ENCODE measurements at places on chromosomes 4 and X. TPM values are rescaled to one million over a fixed set of nuclear protein-coding genes. Genes with fewer than 3 reads are reported as not detected.

The NAP1L5 gene
- total RNA-seq = 1.6 TPM

GRCh38 chrX:134682081-134682480, 23.8 kb upstream of the PLAC1 start:
- no peak for DNase-seq

GRCh38 chr4:73865431-73866096, 3.6 kb upstream of the CXCL1 start:
- no peak for DNase-seq

The PNCK gene
- total RNA-seq = 14.5 TPM

DNA sequence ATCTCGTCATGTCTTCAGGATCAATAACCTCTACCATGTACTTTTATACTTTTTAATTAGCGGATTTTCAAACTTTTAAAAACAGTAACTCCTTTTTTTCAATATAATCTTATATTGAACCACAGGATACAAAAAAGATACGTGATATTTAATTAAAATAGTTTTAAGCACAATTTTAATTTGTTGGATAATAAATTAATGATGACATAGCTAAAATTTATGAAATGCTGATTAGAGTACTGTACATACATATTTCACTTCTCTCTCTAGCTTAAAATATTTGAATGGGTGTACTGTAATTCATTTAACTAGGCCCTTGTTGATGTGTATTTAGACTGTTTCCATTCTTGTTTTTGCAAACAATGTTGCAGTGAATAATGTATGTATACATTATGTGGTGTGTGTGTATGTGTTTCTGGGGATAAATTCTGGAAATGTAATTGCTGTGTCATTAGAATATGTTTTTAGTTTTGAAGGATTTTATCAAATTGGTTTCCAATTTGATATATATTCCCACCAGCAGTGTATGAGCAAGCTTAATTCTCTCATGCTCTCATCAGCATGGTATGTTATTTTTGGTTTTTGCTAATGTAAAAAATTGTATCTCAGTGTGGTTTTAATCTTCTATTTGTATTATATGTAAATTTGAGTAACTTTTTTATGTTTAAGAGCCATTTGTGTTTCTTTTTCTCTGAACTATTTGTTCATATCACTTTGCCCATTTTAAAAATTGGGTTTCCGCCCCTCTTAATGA, 66.4 kb downstream of the CDKL5 start:
- DNase-seq = no peak

DNA sequence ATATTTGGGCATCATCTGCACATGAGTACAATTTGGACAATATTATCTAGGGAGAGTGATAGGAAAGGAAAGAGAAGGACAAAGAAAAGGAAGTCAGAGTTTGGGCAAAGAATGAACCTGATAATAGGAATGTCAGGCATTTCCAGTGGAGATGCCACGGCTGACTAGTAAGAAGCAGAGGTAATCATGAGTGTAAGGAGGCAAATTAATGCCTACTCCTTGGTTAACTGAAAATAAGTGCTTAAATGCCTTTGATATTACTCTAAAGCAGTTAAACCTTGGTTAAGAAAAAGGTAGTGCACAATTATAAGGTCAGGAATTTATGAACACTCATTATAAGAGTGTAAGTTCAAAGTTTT, 99.2 kb upstream of the DDIT4L start:
- no peak for DNase-seq

DNA sequence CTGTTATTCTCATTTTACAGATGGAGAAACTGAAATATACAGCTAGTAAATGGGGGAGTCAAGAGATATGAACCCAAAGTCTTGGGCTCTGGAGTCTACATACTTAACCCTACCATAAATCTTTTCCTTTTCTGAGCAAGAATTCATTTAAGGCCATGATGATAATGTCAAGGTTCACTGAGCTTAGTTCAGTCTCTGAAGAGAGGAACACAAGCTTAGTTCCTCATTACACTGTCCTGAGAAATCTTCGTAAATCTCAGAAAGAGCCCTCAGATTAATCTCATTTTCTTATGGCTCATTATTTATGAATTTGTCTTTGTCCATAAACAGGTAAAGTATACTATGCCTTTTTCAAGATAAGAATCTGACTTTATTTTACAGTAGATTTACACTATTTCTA, 104.2 kb downstream of the SATL1 start:
- no peak for DNase-seq

DNA sequence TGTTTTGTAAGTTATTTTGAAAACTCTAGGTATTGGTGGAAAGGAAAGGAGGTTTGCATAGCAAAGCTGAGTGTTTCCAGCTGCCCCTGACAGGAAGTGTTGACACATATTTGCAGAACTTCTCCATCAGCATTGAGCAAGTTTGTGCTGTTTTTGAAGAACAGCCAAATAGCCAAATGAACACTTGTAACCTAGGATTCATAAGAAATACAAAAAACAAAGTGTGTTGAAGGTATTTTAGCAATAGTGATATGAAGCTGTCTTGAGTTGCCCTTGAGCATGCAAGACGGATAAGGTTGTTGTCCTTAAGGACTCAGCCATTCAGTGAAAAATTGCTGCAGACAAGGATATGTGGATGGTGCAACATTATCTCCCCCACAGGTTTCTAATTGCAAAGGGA, 68.3 kb upstream of the PGM2 start:
- peak; percentile 26 for DNase-seq

- no peak for DNase-seq
These were observed 11.2 kb upstream of the TFDP3 start for GRCh38 chrX:133229361-133229760.

DNA sequence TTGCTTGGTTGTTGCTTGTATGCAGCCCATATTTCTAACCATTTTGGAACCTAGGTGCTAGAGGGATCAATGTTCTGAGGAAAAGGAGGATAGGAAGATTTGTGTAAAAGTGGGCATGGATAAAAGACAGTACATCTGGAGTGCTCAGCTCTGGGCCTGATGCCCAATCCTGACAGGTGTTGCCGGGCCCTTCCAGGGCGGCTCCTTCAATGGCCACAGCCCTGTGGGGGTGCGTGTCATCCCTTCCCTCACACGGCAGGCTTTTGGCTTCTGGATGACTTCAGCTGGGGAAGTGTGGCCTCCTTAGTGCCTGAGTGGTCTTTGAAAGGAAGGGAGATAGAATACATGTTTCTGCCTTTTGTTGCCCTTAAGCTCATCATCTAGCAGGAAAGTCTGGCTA, 47.2 kb downstream of the NELFA start:
- DNase-seq = no peak

The FRAS1 gene
- 3.7 TPM for total RNA-seq

The CT45A10 gene
- total RNA-seq = not detected

GRCh38 chrX:40299641-40300046, 201.9 kb upstream of the BCOR start:
- no peak for DNase-seq

DNA sequence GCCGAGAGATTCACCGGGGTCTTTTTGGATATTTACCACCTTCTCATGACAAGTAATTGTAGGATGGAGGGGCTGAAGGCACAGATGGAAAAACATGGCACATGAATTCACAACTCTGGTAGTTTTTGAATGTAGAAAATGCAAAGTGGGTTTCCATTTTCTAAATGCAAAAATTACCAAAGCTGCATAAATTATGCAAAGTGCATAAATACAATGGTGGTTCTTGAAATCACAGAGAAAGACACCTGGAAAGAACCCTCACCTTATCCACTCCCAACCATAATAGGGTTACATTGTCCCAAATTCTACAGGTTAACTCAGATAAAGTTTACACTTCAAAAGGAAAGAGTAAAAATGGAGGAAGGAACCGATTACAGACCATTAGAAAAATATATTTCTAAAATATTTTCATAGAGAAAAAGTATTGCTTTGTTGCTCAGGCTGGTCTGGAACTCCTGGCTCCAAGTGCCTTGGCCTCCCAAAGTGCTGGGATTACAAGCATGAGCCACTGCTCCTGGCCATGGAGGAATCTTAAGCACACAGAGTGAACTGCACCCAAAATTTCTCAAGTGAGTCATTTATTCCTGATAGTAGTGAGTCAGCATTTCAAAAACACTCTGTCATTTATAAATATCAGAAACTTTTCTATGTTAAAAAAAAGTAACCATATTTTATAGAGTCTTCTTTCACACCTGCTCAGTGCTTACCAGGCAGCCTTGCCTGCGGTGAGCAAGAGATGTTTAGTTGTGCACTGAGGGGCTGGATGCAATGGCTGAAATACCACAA, 101.4 kb downstream of the FIP1L1 start:
- DNase-seq = no peak

The NDST3 gene
- not detected for total RNA-seq

GRCh38 chrX:11097933-11098332, 13.2 kb upstream of the HCCS start:
- no peak for DNase-seq

The NKX6-1 gene
- total RNA-seq = not detected

The MBNL3 gene
- 31.4 TPM for total RNA-seq

The FGG gene
- total RNA-seq = not detected
